ENCODE measurements at places on chromosomes 13 and 19. TPM values are rescaled to one million over a fixed set of nuclear protein-coding genes. Genes with fewer than 3 reads are reported as not detected.

Gene CEACAM20
- total RNA-seq = not detected

Gene CGB3
- not detected for total RNA-seq

Gene GGACT
- 7.3 TPM for total RNA-seq

Gene LIM2
- not detected for total RNA-seq

Gene SPIB
- not detected for total RNA-seq

Data from foreskin keratinocyte (primary cell).